ENCODE measurements at places on chromosomes 12 and 14.

GRCh38 chr12:20807192-20808080 lies 3.1 kb upstream of the SLCO1B3 start:
- no peak for DNase-seq

DNA sequence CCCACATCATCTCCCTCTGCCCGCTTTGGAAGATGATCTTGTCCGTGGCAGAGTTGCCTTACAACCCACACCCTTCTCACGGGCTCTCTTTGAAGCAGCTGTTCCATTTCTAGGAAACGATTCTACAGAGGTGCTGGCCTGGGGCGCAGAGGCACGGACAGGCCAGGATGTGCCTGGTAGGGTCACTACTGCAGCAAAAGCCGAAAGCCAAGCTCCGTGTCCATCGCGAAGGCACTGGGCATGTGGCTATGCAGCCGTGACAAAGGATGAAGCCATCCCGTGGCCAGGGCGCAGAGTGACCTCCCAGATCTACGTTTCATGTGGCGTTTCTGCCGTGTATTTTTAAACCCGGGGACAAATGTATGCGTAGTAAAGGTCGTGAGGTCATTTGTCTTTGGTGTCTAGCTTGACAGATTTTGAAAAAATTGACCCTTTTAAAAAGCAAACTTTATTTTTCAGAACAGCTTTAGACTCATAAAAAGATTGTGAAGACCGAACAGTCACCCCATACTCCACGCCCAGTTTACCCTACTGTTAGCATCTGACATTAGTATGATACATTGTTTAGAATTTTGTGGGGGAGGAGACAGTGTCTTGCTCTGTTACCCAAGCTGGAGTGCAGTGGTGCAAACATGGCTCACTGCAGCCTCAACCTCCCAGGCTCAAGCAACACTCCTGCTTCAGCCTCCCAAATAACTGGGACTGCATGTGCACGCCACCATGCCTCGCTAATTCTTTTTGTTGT lies 40.4 kb upstream of the NCOR2 start:
- DNase-seq: no peak

GRCh38 chr12:20280515-20280914 lies 87.8 kb upstream of the PDE3A start:
- DNase-seq: no peak

- no peak for DNase-seq
Measured at GRCh38 chr12:10243818-10244520, 31.3 kb downstream of the GABARAPL1 start.

DNA sequence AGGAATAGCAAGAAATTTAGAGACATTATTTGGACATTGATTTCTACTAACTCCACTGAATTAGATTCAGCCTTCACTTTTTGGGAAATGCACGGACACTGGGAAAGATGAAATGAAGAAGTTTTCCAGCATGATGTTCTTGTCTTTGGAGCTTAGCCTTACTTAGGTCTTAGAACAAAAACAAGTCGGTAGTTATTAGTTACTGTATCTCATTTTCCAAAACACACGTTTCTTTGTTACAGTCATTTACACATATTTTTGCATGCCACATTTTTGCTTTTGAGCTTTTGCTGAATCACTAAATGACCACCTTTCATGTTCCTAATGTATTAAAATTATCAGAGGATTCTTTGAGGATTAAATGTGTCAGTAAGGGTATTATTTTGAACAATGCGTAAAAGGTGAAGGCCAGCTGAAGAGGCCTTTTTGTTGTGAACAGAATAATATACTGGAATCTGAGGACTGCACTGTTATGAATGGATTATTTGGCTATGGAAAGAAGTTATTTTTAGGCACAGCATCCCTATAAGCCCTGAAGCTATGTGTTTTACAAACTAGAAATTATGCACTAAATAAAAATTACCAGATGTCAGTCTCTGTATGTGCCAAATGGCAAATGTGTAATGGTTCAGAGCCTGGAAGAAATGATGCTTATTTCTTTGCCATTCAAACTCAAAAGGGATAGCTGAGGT lies 138.2 kb downstream of the SRGAP1 start:
- no peak for DNase-seq

DNA sequence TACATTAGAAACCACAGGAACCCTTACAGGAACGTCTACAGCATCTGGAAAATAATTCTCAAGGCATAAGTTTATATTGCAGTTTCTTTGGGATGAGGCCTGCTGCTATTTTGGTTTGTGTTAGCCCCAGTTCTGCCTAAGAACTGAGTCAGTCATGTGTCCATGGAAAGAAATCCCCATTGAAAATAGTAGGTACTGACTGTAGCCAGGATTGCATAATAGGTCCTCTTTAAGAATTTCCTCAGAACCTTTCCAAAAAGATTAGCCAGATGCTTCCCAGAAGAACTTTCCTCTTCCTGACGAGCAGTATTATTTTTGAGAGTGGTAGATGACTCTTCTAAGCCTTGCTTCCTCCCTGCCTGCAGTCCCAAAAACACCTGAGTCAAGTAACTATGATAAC lies 52.6 kb downstream of the RASSF8 start:
- no peak for DNase-seq

GRCh38 chr12:2803635-2804392 lies 8.7 kb upstream of the ITFG2 start:
- DNase-seq: no peak

DNA sequence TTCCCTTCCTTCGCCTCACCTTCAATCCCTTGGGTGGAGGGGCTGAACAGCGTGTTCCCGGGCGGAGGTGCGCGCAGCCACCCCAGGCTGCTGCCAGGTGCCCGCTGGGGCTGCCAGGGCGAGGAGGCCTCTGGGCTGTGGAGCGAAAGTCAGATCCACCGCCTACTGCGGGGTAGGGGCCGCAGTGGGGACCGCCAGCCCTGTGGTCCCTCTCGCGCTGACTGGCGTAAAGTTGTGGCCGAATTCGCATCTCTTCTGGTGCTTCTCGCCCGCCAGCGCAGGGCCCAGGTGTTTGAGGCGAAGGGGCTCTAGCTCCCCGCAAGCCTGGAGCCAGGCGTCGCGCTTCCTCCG lies 6.9 kb upstream of the HOXC4 start:
- DNase-seq: no peak
